CD8-positive, alpha-beta memory T cell (primary cell): ENCODE measurements at places on chromosomes 11 and 22.
A peak's percentile ranks its signal among the peaks of the same experiment; 100 is the strongest.

- DNase-seq, result no peak
Measured at GRCh38 chr11:45454917-45455401, 168.8 kb upstream of the SYT13 start.

DNA sequence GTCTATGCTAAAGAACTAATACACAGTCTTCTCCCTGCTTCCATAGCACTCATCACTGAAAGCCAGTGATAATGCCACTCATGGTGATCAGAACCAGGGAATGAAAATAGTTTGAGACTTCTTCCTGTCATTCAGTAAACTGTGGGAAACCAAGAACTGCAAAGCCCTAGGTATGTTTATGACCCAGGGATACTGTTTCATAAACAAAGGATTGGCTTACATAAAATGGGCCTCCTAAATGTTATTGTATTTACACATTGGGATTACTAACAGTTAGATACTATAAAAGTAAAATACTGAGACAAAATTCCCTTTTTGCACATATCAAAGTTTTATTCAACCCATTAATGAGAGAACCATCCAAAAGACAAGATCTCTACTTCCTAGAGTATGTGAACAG, 21.3 kb upstream of the CWF19L2 start:
- DNase-seq, result no peak

GRCh38 chr22:38966942-38967341, 9.5 kb downstream of the APOBEC3A start:
- DNase-seq, result no peak

- DNase-seq, result no peak
Measured at GRCh38 chr11:123718063-123718462, 23.4 kb downstream of the ZNF202 start.

- DNase-seq, result no peak
Measured at GRCh38 chr11:60164550-60165075, 18.3 kb downstream of the MS4A6A start.

GRCh38 chr11:123188508-123189165, 6.4 kb downstream of the CLMP start:
- DNase-seq, result no peak

DNA sequence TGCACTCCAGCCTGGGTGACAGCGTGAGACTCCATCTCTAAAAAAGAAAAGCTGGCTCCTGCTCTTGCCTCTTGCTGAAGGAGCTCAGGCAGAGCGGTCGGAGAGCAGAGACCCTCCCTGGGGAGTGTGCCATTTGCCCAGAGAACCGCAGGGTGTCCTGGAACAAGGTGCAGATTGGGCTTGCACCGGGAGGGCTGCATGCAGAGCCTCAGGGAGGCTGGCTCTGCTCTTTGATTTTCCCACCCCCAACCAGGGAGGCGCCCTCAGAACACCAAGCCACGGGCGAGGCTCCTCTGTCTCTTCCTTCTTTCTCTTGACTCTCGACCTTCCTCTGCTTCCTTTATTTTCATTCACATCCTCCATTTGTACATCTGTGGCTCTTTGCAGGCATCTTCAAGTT, 889.1 kb downstream of the OPCML start:
- no peak for DNase-seq

GRCh38 chr22:46159212-46159611, 8.9 kb downstream of the PPARA start:
- DNase-seq, result no peak

DNA sequence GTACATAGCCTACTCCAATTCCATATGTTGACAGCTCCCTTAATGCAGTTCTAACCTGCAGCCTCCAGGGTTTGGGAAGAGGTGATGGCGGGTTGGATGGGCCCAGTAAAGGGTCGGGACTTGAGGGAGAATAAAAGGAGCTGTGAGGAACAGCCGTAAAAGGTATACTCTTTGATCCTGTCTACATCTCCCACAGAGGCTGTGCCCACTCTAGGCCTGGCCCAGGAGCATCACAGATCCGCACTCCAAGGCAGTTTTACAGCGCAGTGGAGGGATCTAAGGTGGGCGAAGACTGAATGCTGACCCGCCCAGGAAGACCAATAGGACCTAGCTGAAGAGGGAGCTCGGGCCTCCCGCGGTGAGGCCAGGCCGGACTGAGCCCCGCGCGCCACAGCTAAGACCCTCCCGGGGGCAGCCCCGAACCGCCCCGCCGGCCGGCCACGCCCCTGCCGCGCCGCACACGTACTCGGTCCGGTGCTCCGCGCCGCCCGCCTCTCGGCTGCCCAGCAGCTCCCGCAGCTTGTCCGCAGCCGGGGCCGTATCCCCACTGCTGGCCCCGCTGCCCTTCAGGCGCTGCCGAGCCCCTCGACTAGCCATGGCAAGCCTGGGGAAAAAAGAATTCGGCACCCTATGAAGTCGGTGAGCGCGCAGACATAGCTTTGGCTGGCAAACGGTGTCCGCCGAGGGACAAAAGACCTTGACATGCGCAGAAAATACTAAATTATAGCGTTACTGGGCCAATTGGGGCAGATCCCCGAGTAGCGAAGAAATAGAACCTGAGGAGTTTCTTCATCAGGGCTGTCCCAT, at the start of gene ALG9:
Gene ALG9 (minus strand): TSS at position 696 of the 807 bp plus-strand sequence. CDS start 99 bp downstream, at position 597.
- DNase-seq, result peak; percentile 88

DNA sequence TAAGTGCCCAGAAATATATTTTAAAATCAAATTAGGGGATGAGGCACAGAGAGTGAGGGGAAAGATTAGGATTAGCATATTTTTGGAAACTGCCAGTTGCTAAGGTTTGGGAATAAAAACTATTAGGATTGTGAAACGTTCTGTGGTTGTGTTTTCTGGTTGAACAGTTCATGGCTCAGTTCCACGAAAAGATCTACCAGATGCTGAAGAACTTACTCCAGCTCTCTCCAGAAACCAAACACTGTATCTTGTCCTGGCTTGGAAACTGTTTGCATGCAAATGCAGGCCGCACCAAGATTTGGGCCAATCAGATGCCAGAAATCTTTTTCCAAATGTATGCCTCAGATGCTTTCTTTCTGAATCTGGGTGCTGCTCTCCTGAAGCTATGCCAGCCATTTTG, 15.3 kb downstream of the UBE4A start:
- DNase-seq, result no peak

GRCh38 chr22:39940757-39941305, 19.4 kb upstream of the TMA7B start:
- peak; percentile 51 for DNase-seq

GRCh38 chr11:17021511-17021910, 7.3 kb upstream of the PLEKHA7 start:
- DNase-seq, result no peak

DNA sequence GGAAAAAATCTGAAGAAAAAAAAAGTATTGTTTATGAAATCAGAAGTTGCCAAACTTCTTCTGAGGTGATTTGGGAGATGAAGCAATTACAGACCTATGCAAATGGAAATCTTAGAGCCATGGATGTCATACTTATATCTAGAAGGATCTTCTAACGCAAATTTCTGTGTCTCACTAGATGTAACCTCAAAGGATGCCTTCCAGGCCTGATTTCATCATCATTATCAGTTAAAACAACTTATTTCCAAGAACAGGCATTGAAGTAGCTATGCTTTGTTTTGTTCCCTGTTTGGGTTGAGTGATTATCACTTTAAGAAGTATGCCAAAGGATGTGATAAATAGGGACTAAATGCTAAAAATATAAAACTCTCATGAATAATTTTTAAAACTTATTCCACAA, 43.9 kb upstream of the ANGPTL5 start:
- DNase-seq, result no peak
